Hematopoietic multipotent progenitor cell treated with erythropoietin and hydrocortisone succinate and interleukin-3 and kit ligand, for 8 days (in vitro differentiated cells): ENCODE measurements at places on chromosomes 2 and 18.

- no peak for DNase-seq
Observed at GRCh38 chr2:81283081-81283480, 978.5 kb upstream of the LRRTM1 start.

- no peak for DNase-seq
Observed at GRCh38 chr2:142992840-142993239, 115.4 kb downstream of the KYNU start.

DNA sequence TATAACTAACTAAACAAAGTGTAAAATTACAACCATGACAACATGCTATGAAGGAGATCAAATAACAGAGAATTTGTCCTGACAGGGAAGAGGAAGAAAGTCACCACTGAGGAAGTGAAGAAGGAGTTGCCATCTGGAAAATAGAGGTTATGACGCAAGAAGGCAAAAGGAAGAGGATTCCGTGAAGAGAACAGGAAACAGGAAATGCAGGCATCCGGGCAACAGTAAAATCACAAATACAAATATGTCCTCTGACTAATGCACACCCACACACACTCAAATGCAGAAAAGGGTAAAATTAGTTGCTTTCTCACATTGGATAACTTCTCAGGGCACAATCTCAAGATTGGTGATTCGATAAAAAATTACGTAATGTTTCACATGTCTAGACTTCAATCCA is 278.4 kb downstream of the TMX3 start:
- DNase-seq, result no peak

- peak; percentile 59 for DNase-seq
Observed at GRCh38 chr2:23761638-23762037, 165.3 kb downstream of the ATAD2B start.

DNA sequence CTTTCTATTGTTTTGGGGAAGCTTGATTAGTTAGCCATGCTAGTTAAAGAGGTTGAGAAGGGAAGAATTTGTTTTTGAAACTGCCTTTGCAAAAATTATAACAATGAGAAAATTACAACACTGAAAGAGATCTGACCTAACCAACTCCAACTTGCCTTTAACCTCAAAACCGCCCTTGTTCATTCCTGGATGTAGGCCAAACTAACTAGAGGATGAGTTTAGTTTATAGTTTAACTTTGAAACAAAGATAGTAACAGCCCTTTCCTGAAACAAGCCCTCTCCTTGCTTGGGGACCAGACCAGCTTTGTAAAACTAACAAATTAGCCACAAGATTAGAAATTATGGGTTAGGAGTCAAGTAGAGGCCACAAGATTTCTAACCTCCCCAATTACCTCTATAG is 713.9 kb downstream of the CPS1 start:
- no peak for DNase-seq

GRCh38 chr2:20222014-20222768 is 2.7 kb downstream of the SDC1 start:
- DNase-seq, result no peak

GRCh38 chr18:23703057-23703986 is 14.1 kb downstream of the LAMA3 start:
- peak; percentile 67 for DNase-seq

DNA sequence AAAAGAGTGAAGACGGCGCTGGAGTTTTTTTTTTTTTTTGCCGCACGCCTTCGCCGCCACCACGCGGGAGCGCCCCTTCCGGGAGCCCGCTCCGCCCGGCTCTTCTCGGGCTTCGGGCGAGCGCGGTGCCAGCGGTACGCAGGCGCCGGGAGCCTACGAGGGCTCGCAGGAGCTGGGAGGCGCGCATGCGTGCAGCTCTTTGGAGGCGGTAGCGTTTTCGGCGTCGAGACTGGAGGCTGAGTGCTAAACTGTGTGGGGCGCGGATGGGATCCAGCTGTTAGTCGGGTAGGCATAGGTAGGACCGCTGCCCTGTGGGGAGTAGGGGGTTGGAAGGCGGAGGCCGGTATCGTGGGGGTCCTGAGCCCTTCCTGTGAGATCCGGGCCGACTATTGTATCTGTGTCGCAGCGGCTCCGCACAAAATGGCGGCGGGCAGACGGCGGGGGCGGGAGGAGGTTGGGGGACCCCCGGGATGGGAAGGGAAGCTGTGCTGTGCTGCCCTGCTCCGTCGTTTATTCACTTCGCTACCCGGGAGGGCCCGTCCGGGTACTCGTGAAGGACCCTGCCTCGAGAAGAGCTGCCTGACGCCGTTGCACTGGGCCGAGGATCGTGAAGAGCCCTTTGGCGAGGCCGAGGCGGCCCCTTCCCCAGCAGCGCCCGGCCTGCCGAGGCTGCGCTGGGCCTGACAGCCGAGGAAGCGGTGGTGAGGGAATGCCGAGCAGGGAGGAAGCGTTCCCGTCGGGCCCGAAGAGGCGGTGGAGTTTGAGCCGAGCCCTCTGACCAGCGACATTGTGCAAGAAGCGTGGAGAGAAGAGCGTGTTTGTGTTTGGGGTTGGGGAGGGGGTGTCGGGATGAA is at the start of gene ZNF638:
TSS of gene ZNF638 (plus strand) at position 202 of the 854 bp plus-strand sequence. CDS start 17,173 bp downstream, outside the sequence.
- DNase-seq, result peak; percentile 93

DNA sequence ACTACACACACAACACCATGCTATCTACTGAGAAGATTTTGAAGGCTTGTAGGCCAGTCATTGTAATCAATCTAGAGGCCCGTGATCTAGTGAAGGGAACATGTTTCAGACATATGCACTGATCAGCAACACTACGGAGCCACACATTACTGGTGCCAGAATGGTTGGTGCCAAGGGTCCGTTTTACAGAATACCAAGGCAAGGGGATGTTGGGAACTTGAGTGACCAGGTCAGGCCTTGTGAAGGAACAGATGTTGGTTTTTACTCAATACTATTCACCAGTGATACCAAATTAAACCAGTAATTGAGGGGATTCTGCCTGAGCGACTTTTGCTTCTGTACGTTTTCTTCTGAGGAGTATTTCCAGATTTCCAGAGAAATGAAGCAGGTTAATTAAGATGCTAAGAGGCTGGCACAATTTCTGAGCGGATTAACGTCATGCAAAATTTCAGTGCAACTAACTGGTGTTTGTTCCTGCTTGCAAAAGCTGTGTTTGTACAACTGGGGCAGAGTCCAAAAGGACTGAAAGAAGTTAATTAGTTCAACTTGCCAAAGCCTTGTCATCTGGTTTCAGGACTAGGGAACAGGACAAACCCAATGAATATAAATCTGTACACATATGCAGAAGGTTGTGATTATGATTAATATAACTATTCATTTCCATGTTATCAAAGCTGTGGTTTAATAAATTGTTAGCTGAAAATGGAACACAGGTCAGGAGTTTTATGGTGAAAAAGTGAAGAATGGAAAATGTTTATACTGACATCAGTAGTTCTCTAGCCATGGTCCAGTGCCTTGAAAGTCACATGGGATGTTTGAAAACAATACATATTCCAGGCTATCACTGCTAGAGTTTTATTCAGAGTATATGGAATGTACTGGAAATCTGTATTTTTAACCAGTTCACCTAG is 432.1 kb upstream of the DCC start:
- no peak for DNase-seq

GRCh38 chr2:28234807-28235206 is 157.9 kb upstream of the FOSL2 start:
- no peak for DNase-seq

- DNase-seq, result no peak
Observed at GRCh38 chr2:45140675-45141074, 131.4 kb upstream of the SIX2 start.

DNA sequence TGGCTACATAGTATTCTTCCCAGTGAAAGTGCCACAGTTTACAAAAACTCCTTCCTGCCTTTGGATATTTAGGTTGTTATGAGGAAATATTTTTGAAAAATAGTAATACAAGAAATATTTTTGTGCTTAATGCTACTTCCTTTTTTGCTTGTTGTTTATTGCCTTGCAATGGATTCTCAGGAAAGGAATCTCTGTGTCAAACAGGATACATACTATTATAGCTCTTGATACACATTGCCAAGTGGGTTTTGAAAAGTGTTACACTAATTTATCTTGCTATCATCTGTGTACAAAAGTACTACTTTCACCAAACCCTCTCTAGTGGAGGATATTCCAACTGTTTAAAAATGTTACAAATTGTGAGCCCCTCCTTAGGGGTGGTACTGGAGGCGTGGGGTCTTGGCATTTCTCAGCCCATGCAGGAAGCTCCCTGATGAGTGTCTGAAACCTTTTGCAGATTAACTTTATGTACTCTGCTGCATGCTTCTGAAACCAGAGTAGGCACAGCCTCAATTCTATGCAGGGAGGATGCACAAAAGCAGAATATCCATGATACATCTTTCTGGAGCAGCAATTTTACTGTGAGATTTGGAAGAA is 54.5 kb downstream of the EVA1A start:
- DNase-seq, result no peak

DNA sequence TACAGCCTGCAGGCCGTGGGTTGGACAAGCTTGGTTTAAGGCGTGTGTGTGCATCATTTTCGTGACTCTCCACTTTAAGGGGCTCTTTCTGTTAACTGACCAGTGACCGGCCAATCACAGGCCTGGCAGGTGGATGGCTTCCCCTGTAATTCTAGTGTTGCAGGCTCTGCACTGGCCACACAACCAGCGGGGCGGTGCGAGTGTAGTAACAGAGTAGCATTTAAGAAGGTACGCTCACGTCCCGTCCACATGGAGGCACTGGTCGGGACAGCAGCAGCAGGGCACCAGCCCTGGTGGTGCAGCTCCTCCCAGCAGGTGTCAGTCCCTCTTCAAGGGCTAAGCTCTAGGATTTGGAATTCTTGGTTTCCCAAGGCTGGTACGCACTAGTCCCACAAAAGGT is 8.0 kb upstream of the ANO7 start:
- no peak for DNase-seq

GRCh38 chr2:118123561-118124232 is 35.4 kb downstream of the INSIG2 start:
- no peak for DNase-seq

DNA sequence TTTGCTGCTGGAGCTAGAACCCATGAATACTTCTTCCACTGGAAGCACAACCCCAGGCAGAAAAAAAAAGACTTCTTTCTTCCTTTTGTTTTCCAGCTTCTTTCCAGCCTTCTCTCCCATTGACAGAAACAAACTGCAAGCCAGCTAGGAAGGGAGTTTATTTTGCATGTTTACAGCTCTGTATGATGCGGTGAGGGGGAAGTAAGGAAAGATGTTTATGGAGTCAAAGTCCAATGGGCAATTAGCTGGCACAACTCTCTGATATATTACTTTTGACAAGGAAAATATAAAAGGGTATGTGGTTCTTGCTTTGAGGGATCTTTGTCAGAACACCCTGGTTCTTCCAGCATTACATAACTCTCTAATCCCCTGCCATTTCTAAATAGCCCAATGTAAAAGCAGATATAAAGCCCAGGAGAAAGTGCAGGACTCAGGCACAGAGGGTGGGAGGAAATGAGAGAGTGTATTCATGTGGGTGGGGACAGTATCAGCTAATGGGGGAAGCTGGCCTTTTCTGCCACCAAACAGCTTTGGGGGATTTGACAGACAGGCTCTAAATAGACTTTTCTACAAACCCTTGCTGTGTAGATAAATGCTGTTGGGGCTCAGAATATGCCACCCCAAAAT is 9.3 kb upstream of the NMS start:
- DNase-seq, result no peak

- DNase-seq, result no peak
Observed at GRCh38 chr2:97738179-97739019, 25.0 kb downstream of the ZAP70 start.

DNA sequence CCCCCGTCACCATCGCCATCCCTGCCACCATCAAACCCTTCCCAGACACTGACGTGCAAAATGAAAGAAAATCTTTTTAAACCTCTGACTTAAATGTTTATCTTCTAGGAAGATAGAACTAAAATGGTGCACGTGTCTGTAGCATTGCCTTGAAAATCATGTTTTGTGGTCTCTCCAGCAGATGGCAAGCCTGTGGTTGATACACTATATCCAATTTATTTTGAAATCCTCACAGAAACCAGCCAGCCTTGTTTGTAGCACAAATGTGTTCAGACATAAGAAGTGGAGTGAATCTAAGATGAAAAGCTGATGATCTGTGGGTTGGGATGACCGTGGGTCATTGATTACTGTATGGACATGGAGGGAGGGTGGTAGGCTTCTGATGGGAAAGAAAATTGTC is 436.2 kb upstream of the SMIM21 start:
- DNase-seq, result no peak

GRCh38 chr2:132009874-132010521 is 151.8 kb downstream of the ANKRD30BL start:
- DNase-seq, result no peak

GRCh38 chr2:188235364-188235763 is 56.3 kb upstream of the GULP1 start:
- DNase-seq, result no peak

DNA sequence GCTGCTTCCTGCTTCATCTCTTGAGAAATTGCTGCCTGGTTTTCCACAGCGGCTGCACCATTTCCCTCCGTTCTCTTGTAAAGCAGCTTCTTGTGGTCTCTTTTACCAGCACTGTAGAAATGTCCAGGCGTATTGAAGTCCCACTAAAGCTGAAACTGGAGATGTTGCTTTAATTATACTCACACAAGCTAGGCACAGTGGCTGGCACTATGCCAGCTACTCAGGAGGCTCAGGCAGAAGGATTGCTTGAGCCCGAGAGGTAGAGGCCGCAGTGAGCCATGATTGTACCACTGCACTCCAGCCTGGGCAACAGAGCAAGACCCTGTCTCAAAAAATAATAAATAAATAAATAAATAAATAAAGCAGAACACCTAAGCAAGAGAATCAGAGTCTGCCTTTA is 19.2 kb upstream of the ATP9B start:
- DNase-seq, result no peak

- no peak for DNase-seq
Observed at GRCh38 chr2:42567806-42568400, 529 bp upstream of the MTA3 start.

DNA sequence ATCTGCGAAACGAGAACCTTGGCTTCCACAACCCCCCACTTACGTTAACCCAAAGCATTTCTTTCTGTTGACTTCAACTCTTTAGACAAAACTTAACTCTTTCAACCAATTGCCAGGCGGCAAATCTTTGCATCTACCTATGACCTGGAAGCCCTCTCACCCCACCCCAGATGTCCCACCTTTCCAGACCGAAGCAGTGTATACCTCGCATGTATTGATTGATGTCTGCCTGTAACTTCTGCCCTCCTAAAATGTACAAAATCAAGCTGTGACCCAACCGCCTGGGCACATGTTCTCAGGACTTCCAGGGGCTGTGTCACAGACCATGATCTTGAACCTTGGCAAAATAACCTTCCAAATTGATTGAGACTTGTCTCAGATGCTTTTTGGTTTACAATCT is 12.3 kb downstream of the AQP12B start:
- DNase-seq, result no peak
